ENCODE measurements at places on chromosomes 5 and 9. TPM values are rescaled to one million over a fixed set of nuclear protein-coding genes. Genes with fewer than 3 reads are reported as not detected.

The PITX1 gene
- 30.9 TPM for total RNA-seq

The OR1Q1 gene
- not detected for total RNA-seq

The TMEM232 gene
- total RNA-seq: 0.10 TPM

The CCNJL gene
- total RNA-seq: 11.2 TPM

The NDUFA8 gene
- 120 TPM for total RNA-seq

The SAPCD2 gene
- 21.6 TPM for total RNA-seq

The DYNC2I2 gene
- total RNA-seq: 149 TPM

The ECSCR gene
- total RNA-seq: not detected

The LHFPL2 gene
- 54.0 TPM for total RNA-seq

The SLC6A19 gene
- total RNA-seq: 0.62 TPM

The PHF24 gene
- total RNA-seq: 0.09 TPM

The WNK2 gene
- total RNA-seq: 6.0 TPM

The CATSPER3 gene
- total RNA-seq: 0.15 TPM

The FOXD4 gene
- 0.13 TPM for total RNA-seq

The SPATA6L gene
- total RNA-seq: 1.6 TPM

The CBY3 gene
- not detected for total RNA-seq

The ARL10 gene
- 0.37 TPM for total RNA-seq

The DND1 gene
- 0.60 TPM for total RNA-seq

The CDK9 gene
- total RNA-seq: 44.9 TPM

The KLF4 gene
- 35.1 TPM for total RNA-seq

The LOX gene
- total RNA-seq: 1.4 TPM

The IFT74 gene
- 12.1 TPM for total RNA-seq

The DEPDC1B gene
- total RNA-seq: 15.4 TPM

The RNF183 gene
- total RNA-seq: 0.19 TPM
